ENCODE measurements at places on chromosomes 2 and 18.
A peak's percentile ranks its signal among the peaks of the same experiment; 100 is the strongest.

- no peak for DNase-seq
Observed at GRCh38 chr18:2240311-2240705, 331.0 kb downstream of the METTL4 start.

DNA sequence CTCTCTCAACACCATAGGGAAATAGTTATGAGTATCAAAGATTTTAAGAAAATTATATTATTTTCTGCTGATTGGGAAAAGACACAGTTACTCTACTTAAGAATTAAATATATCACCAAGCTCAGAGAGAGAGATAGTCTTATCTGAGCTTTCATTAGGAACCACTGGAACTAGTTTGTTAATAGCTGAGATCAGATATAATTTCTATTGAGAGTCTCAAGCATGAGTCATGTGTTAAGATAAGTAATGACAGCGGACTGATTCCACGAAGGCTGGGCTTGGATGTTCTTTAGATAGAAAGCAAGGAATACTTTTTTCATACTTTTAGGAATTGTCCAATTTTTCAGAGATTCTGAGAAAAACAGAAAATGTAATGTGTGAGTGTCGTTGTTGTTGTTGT is 44.4 kb upstream of the RBM44 start:
- no peak for DNase-seq

DNA sequence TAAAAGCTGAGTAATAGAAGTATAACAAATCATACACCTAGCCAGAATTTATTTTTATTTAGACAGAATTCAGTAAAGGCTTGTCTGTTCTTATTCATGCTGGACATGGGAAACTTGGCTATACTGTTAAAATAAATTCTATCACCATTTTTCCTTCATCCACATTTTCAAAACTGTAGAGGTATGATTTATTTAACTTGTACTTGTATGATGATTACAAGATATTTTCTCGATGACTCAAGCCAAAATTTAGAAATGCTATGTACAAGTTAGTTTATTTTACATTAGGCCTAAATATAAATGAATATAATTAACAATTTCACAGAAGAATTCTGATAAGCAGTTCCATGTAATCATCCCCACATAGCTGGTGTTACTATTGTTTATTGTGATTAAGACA is 194.8 kb upstream of the DOK6 start:
- no peak for DNase-seq

- DNase-seq = no peak
Observed at GRCh38 chr2:27925766-27926472, 35.4 kb downstream of the BABAM2 start.

- DNase-seq = no peak
Observed at GRCh38 chr18:36464126-36464651, 166.7 kb downstream of the FHOD3 start.

DNA sequence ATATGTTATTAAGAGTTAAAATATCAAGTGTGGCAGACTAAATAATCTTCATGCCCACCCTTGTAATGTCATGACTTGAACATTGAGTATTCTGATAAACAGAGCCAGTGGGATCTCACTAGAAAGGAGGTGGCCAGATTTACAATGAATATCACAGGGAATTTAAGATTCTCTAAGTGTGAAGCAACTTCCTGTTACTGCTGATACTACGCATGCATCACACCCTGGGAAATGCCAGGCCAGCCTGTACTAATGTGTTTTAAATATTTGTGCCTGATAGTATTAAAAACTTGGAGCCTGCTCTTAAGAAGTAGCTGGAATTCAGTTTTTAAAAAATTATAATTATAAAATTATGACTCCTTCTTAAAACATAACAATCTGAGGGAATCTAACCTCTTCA is 148.3 kb downstream of the LAMA3 start:
- peak; percentile 69 for DNase-seq

DNA sequence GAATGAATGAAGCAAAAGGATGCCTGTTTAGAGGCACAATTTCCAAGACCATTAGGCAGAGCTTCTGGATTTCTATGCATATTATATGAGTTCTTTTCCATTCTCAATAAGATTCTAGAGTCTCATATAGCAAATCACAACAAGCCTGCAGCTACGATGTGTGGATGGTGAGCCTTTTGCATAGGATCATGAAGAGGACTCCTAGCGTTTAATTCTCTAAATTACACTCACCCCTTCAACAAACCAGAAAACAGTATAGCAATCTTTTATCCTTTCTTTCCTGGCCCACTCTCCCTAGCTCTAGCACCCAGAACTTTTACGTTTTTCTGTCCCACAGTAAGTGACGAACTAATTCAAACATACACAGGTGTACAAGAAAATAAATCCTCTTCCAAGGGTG is 293.1 kb upstream of the KLHL29 start:
- no peak for DNase-seq

- DNase-seq = no peak
Observed at GRCh38 chr2:217958206-217958883, 44.5 kb downstream of the TNS1 start.

DNA sequence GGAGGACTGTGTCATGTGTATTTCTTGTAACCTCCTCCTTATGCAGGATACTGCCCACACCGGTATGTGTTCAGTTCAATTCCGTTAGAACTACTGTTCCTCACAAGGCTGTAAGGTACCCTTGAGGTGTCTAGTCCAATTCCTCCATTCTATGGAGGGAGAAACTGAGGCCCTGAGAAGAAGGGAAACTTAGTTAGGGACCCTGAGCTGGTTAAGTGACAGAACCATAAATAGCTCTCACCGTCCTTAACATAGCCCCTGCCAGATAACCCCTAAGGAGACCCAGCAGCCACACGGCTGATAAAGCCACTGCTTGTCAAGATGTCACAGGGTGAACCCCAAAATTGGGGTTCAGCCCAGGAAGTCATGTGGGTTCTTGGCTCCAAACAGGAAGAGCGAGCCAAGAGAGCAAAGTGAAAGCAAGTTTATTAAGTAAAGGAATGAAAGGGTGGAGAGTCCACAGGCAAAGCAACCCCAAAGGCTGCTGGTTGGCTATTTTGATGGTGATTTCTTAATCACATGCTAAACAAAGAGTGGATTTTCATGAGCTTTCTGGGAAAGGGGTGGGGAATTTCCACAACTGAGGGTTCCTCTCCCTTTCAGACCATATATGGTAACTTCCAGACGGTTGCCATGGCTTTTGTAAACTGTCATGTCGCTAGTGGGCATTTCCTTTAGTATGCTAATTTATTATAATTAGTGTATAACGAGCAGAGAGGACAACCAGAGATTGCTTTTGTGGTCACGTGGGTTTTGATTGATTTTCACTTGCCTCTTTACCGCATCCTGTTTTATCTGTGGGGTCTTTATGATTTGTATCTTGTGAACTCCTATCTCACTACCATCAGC is 83.4 kb upstream of the RTN4 start:
- DNase-seq = peak; percentile 94

DNA sequence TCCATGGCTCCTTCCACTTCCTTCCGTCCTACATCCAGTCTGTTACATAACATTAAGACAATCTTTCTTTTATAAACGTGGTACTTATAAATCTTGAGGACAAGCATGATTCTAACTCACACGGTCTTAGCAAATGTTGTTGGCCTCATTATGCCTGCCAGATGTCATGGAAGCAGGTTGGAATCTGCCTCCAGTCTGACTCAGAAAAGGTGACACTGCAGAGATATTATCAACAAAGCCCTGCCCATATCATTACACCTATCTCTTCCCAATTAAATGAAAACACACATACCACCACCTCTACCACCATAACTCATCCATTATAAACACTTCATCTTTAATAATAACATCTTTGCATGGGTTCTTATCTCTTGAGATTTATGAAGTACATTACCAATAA is 334.7 kb upstream of the CHAC2 start:
- no peak for DNase-seq

All from LHCN-M2 (cell line).